Endodermal cell (in vitro differentiated cells): ENCODE measurements at places on chromosomes 11 and 22. TPM values are rescaled to one million over a fixed set of nuclear protein-coding genes. Genes with fewer than 3 reads are reported as not detected.

The WNT7B gene
- total RNA-seq = not detected in 2 replicates

The CCDC87 gene
- total RNA-seq = 0.92 to 1.5 TPM (median 1.0 TPM) in 3 replicates

The ARHGEF12 gene
- 20.5 to 35.3 TPM (median 35.2 TPM) in 3 replicates for total RNA-seq

The VSTM5 gene
- total RNA-seq = 0.41 and 0.75 TPM in 2 replicates
